ENCODE measurements at places on chromosomes 13 and 19.

GRCh38 chr13:102869948-102870676 lies 24.3 kb downstream of the ERCC5 start:
- DNase-seq: no peak

DNA sequence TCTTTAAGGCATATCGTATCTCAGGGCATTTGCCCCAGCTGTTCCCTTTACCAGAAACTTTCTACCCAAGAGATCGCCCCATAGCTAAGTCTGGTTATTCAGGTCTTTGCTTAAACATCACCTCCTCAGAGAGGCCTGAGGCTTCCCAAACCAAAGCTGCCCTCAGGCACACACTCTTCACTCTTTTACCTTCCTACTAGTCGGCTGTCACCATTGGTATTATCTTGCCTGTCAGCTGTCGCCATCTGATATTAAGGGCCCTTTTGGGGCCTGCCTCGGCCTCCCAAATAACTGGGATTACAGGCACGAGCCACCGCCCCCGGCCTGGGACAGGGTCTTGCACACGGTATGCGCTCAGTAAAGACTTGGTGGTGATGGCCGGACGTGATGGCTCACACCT lies 1.0 kb downstream of the GADD45GIP1 start:
- no peak for DNase-seq

DNA sequence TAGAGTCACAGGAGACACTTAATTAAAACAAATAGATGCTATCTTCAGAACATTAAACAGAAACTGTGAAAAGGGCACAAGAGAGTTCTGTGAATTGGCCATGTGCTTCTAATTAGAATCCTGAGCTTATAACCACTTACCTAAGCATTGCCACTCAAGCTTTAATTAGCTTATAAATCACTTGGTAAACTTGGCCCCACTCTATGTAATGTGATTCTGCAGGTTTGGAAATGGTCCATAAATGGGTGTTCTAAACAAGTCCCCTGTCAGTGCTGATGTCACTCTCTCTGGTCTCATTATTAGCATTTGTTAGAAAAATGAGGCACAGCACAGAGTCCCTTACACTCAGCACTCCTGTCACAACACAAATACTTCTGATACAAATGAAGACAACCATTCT lies 18.0 kb downstream of the ZNF91 start:
- DNase-seq: no peak

DNA sequence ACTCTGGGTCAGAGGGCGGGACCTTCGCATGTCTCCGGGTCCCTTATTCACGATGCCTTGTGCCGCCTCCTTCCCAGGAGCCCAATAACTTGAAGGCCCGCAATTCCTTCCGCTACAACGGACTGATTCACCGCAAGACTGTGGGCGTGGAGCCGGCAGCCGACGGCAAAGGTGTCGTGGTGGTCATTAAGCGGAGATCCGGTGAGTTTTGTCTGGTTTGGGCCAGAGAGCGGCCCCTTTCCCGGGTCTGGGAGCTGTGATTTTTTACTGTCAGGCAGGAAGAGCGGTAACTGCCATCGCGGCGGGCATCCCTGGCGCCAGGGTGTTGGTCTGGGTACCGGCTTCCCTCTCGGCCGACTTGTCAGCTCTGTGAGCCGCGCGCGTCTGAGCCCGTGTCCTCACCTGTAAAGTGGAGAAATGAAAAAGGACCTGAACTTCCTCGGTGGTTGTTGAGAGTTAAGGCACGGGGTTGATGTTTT lies 800 bp downstream of the RPL28 start:
- DNase-seq: no peak

GRCh38 chr19:31595521-31595920 lies 246.3 kb upstream of the TSHZ3 start:
- no peak for DNase-seq

DNA sequence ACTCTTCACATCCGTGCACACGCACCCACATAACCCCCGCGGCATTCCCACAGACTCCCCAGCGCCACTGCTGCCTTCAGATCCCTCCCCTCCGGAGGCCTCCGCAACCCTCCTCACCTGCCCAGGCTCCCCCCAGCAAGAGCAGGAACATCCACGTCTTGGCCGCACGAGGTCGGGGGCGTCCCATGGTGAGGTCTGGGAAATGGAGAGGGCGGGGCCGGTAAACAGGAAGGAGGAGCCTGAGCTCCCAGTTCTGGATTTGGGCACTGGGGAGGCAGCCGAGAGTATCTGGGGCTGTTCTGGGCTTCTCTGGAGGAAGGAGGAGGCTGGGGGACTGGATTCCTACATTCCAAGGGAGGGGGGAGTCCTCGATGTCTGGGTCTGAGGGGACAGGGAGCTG lies 423 bp downstream of the KLK8 start:
- DNase-seq: no peak

DNA sequence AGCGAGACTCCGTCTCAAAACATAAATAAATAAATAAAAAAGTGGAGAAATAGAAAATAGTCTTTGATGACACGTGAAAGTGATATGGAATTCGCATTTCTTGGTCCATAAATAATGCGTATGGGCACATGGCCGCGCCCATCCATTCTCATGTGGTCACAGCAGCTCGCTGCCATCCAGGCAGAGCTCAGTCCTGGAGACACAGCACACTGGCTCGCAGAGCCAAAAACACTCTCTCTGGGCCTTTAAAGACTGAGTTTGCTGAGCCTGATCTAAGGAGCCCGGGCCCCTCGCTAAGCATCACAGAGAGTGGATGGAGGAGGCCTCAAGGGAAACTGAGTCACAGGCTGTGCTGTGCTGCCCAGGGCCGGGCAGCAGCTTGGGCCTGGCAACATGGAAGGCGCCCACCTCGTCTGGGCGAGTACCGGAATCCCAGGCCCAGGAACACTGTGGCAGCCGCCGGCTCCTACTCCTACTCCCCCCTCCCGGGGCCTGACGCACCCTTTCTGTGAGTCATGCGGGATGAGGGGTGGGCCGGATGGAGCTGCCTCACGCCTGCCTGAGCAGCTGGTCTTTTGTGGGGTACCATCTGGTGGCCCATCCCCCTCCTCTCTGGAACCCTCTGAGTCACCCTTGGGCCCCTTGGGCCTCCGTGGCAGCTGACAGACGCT lies 28.9 kb upstream of the CACTIN start:
- DNase-seq: peak; percentile 95

GRCh38 chr13:99932912-99933311 lies 38.7 kb downstream of the ZIC5 start:
- DNase-seq: no peak

DNA sequence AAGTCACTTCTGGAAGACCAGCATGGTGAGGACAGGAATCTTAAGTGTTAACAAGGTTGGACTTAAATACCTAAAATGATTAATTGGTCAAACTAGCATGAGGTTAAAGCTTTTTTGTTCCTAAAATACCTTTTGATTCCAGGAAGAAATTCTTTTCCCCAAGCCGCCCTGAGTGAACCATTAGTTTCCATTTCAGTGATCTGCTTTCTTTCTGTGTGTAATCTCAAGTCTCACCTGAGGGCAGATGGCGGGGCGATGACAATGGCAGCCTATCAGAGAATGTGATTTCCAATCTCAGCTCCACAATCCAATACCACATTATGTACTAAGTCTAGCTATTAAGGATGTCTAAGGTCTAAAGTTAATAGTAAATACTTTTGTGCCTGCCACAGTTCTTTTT lies 390.9 kb upstream of the SGCG start:
- no peak for DNase-seq

- DNase-seq: no peak
Observed at GRCh38 chr19:54329476-54330165, 9.3 kb downstream of the LILRA4 start.

DNA sequence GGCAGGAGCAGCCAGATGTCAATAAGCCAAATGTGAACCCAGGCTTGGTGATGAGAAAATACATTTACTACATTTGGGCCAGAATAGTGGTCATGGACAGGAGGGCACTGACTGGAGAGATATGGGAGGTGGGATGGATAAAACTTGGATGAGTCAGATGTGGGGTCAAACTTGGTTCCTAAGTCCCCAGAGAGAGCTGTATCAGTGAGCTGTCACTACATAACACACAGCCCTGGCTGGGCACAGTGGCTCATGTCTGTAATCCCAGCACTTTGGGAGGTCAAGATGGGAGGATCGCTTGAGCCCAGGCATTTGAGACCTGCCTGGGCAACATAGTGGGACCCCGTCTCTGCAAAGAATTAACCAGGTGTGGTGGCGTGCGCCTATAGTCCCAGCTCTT lies 51.6 kb upstream of the EHD2 start:
- DNase-seq: peak; percentile 13

- no peak for DNase-seq
Observed at GRCh38 chr13:103542648-103543047, 476.4 kb upstream of the SLC10A2 start.

DNA sequence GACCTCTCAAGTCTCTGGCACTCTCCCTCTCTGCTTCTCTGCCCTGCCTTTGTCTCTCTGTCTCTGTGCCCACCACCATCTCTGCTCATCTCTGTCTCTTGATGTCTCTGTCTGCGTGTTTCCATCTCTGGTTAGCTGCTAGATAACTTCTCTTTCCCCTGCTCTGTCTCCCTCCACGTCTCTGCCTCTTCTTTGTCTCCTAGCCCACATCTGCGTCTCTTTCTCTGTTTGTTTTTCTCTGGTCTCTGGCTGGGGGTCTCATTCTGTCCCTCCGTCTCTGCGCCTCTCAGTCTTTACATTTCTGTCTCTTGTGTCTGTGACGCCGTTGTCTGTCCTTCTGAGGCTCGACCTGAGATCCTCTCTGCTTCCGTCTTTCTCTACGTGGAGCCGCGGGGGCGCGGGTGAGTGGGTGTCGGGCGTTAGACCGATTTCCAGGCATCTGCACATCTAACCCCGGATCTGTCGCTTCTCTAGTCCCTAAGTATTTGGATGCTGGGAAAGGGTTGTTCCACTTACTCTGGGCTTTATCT lies 386 bp downstream of the GIPR start:
- DNase-seq: no peak

DNA sequence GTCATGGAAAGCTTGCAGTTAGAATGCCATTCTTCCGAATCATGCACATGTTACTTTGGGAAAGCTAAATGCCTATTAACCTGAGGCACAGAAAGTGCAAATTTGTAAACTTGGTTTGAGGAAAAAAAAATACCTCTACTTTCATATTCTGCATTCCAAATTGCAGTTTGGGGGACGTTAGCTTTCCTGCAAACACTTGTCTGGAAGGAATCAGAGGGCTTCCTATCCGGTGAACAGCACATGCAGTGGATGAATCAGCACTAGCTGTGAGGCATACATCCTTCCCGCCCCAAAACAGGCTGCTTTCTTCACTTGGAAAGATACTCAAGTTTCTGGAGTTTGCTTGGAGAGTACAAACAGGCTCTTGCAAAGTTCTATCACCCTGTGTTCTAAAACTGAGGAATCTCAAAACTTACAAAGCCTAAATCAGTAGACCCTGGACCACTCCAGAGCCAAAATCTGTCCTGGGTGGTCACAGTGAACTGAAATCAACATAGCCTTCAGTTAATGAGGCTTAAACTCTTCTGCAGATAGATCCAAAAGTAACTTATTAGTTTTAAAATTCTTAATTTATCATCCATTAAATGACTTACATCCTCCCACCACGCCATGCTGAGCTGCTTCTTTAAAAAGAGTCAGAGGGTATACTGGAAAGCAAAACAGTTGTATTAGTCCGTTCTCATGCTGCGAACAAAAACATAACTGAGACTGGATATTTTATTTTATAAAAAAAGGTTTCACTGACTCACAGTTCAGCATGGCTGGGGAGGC lies 802.3 kb upstream of the ARGLU1 start:
- peak; percentile 40 for DNase-seq

DNA sequence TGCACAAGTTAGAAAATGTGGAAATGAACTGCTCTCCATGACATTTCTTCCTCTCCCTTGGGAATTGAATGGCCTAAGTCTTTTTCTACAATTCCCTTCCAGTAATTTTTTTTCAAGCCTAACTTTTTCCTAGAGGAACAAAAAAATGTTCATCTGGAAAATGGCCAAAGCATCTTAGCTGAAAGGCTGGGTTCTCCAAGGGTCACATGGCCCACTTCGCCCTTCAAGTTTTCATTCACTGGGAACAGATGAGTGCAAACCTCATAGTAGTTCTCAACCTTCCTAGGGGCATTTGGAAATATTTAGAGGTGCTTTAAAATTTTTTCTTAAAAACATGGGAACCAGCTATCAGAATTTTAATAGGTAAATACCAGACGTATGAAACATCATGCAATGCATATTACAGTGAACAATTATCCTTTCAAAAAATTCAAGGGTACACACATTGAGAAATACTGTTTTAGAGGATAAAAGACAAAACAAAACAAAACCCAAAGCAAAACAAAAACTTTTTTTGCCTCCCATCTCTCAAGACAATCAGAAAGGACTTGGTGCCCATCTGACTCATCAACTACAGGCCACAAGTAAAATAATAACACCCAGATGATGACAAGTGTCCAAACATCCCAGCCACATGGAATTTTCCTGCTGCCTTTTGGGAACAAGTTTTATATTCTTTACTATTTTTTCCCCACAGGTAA lies 208.8 kb downstream of the SLITRK6 start:
- no peak for DNase-seq

DNA sequence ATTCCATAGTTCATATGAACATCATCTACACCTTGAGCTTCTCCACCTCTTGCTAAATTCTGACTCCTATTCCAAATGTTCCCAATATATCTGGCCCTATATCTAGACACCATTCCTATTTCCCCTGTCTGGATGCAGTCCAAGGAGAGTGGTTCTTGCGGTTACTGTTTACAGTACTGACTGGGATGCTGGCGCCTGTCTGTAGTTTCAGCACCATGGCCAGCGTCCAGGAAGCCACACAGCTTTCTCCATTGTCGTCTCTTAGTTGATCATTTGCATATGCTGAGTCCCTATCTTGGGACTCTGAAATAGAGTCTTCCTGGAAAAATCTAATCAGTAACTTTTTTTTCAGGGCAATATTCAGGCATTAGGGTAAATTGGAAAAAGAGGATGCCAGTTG lies 14.9 kb downstream of the LAIR2 start:
- DNase-seq: peak; percentile 1

DNA sequence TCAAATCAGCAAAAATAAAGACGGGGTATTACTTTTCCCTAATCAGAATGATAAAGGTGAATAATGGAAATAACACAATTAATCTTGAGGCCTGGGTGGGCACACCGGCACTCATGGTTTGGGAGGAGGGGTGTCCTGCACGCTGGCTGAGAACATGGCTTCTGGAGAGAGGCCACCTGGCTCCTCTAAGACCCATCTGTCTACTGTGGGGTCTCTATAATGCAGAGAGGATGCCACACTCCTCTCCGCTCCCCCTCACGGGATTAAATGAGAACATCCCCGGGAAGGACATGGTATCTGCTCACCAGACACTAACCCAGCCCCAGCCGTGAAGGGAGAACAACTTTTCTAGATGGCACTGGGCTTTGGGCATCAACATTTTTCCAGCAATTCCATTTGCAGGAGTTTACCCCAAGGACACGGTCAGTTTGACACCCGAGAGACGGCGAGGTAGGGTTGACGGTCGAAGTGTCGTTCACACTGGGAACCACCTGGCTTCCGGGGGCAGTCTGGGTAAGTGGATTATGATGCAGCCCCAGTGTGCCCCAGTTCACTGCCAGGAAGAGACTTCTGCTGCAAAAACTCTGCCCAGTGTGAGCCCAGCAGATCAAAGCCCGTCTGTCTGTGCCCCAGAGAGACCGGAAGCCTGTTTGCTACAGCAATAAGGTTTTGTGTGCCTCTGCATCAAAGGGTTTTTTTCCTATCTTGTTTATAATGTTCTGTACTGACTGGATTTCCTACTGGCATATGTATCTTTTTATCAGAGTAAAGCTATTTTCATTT lies 56.6 kb downstream of the CEBPG start:
- no peak for DNase-seq
